ENCODE measurements at places on chromosomes 5 and 9. TPM values are rescaled to one million over a fixed set of nuclear protein-coding genes. Genes with fewer than 3 reads are reported as not detected.
A peak's percentile ranks its signal among the peaks of the same experiment; 100 is the strongest.

- no peaks in the 10 kb centered on the region for H3K4me1 ChIP-seq
- no peaks in the 10 kb centered on the region for H3K36me3 ChIP-seq
- no peak for DNase-seq
- no peak overlapping the region for H3K27ac ChIP-seq
- no peaks in the 10 kb centered on the region for H3K27me3 ChIP-seq
Observed at GRCh38 chr9:27756418-27756817, 183.1 kb upstream of the C9orf72 start.

DNA sequence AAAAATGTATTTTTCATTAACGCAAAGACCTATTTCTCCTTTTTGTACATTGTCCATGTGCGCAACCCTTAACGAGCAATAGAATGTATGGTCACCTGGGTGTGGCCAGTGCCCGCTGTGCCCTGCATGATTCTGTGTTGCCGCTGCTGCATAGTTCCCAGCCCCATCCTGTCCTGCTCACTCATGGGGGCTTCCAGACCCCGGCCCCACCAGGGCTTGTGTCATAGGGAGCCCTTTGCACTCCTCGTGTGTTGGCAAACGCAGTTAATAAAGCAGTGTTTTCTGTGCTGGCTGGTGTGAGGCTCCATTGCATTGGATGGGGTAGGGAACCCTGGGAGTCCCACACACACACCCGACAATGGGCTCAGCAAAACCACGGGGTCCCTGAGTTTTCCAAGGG is 49.7 kb downstream of the SAR1B start:
- DNase-seq, result no peak
- H3K4me3 ChIP-seq, result no peak overlapping the region
- H3K36me3 ChIP-seq, result peaks cover 15% of the 10 kb centered on the region
- no peaks in the 10 kb centered on the region for H3K4me1 ChIP-seq

GRCh38 chr5:14114615-14115251 is 28.4 kb upstream of the TRIO start:
- no peaks in the 10 kb centered on the region for H3K27me3 ChIP-seq
- H3K27ac ChIP-seq, result no peak overlapping the region

GRCh38 chr9:22342491-22343217 is 104.0 kb upstream of the DMRTA1 start:
- DNase-seq, result no peak
- H3K27me3 ChIP-seq, result no peaks in the 10 kb centered on the region
- H3K4me1 ChIP-seq, result no peaks in the 10 kb centered on the region
- H3K27ac ChIP-seq, result no peak overlapping the region

Gene BAAT
- total RNA-seq, result not detected

GRCh38 chr5:109256486-109256885 is 153.3 kb downstream of the PJA2 start:
- H3K27me3 ChIP-seq, result no peaks in the 10 kb centered on the region
- no peaks in the 10 kb centered on the region for H3K36me3 ChIP-seq
- no peak for DNase-seq
- H3K27ac ChIP-seq, result no peak overlapping the region
- H3K4me1 ChIP-seq, result no peaks in the 10 kb centered on the region

- no peak overlapping the region for H3K27ac ChIP-seq
- H3K36me3 ChIP-seq, result no peaks in the 10 kb centered on the region
- H3K4me1 ChIP-seq, result peaks cover 9% of the 10 kb centered on the region
Observed at GRCh38 chr5:31965227-31965626, 208.9 kb downstream of the GOLPH3 start.

DNA sequence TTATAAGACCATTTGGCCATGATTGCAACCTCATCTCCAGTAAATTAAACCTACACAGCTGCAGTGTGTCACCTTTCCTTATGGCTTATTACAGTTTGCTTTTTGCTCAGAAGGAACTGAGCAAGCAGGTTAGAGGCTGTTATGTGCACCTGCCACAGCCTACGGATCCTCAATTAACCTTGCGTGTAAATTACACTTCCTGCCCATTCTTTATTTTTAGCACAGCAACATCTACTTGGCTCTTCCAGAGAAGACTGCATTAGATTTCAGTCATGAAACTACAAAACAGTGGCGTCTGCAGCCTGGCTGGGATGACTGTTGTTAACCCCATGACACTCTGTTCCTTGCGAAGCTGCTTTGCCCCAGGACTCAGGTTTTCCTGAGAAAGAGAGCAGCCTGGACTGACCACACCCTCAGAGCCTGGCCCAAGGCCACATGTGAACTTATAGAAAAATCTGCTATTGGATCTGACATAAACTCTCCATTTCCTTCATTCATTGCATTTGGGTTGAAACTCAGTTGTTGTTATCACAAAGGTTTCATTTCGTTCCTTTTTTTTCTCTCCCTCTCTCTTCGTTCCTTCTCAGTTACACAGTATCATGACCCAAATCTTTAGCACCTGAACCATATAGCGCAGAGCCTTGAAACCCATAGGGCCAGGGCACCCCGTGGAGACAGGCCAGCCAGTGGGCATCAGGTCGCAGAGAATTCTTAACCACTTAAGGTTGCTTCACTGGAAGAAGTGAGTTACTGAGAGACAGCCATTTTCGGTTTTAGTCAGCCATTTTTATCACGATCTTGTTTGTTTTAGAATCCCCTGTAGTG is 138.6 kb downstream of the PALM2AKAP2 start:
- peak overlapping the region; percentile 77 for H3K27ac ChIP-seq
- no peaks in the 10 kb centered on the region for H3K36me3 ChIP-seq
- H3K4me3 ChIP-seq, result no peak overlapping the region
- peaks cover 21% of the 10 kb centered on the region for H3K4me1 ChIP-seq
- no peaks in the 10 kb centered on the region for H3K27me3 ChIP-seq
- DNase-seq, result peak; percentile 49

GRCh38 chr5:54659700-54660131 is 142.2 kb downstream of the SNX18 start:
- H3K4me3 ChIP-seq, result no peak overlapping the region
- no peak for DNase-seq
- no peaks in the 10 kb centered on the region for H3K36me3 ChIP-seq
- H3K27ac ChIP-seq, result peak overlapping the region; percentile 40
- H3K27me3 ChIP-seq, result no peaks in the 10 kb centered on the region
- peaks cover 3% of the 10 kb centered on the region for H3K4me1 ChIP-seq

- peak overlapping the region; percentile 5 for H3K4me3 ChIP-seq
- H3K36me3 ChIP-seq, result no peaks in the 10 kb centered on the region
- DNase-seq, result no peak
- peak overlapping the region; percentile 64 for H3K27ac ChIP-seq
Observed at GRCh38 chr9:120710110-120710981, 3.9 kb downstream of the MEGF9 start.

Gene SLC34A3
- total RNA-seq, result not detected

DNA sequence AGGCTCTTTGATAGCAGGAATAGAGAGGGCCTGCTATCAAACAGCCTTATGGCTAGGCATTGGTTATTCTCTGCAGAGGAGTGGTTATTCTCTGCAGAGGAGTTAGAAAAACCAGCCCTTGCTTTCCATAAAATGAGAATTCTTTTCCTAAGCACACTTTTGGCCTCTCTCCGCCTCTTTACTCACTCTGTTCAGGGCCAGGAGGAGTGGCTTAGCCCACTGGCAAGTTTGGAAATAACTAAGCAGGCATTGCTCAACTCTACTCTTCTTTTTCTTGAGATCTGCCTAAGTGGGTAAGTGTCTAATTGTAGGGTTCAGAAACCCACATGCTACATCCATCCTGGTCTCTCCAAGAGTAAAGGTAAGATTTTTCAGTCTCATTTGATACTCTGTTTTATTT is 341.7 kb downstream of the KIAA0825 start:
- no peaks in the 10 kb centered on the region for H3K27me3 ChIP-seq
- H3K4me1 ChIP-seq, result no peaks in the 10 kb centered on the region
- no peaks in the 10 kb centered on the region for H3K36me3 ChIP-seq
- DNase-seq, result no peak

DNA sequence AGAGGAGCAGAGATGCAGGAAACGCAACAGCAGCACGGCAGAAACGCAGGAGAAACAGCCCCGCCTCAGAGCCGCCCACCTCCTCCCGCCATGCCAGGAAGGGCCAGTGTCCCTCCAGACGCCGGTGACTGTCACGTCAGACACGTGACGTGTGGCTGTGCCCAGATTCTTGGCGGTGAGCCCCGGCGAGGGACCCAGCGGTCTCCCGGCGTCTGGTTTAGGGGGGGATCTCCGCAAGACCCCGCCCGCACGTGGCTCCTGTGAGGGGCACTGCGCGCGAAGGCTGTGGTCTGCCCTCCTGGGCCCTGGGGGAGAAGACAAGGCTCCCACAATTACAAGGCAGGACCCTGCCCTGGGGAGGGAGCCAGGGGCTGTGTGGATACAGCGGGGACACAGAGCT is 2.4 kb upstream of the LCN8 start:
- H3K27ac ChIP-seq, result no peak overlapping the region
- peaks cover 43% of the 10 kb centered on the region for H3K27me3 ChIP-seq
- no peak for DNase-seq
- H3K36me3 ChIP-seq, result no peaks in the 10 kb centered on the region
- peaks cover 4% of the 10 kb centered on the region for H3K4me1 ChIP-seq

Gene LCN1
- total RNA-seq, result not detected

GRCh38 chr9:70488793-70489105 is 74.3 kb upstream of the KLF9 start:
- H3K4me1 ChIP-seq, result peaks cover 29% of the 10 kb centered on the region
- no peak for DNase-seq
- peak overlapping the region; percentile 30 for H3K27ac ChIP-seq
- no peak overlapping the region for H3K4me3 ChIP-seq
- no peaks in the 10 kb centered on the region for H3K36me3 ChIP-seq

Gene HMMR
- total RNA-seq, result 1.9 TPM

GRCh38 chr5:169549453-169550100 is 34.0 kb upstream of the SPDL1 start:
- no peak for DNase-seq
- no peak overlapping the region for H3K4me3 ChIP-seq
- H3K4me1 ChIP-seq, result no peaks in the 10 kb centered on the region
- H3K27ac ChIP-seq, result no peak overlapping the region
- no peaks in the 10 kb centered on the region for H3K36me3 ChIP-seq
- H3K27me3 ChIP-seq, result peaks cover 5% of the 10 kb centered on the region

DNA sequence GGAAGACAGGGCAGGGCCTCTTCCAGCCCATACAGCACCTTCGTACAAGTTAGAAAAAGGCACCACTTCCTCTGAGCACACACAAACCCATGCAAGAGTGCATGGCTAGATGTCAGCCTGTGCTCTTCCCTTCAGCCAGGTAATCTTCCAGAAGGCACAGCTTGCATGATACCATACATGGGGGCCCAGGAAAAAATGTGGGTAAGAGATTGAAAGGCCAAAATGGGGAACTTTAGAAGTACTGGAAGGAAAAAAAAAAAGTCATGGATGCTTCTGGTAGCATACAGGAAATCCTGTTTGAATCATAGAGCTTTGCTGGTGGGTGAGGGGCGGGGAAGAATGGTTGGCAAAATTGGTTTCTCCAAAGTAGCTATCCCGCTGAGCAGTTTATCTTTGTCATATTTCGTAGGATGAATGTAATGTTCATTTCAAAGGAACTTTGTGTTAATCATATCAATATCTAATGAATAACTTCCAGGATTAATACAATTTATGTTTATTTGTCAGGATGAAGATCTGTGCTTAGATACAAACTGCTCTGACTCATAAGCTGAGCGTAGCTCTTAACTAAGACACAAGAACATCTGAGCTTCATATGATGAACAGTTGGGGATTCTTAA is 78.2 kb upstream of the MAP3K1 start:
- no peak overlapping the region for H3K4me3 ChIP-seq
- H3K36me3 ChIP-seq, result no peaks in the 10 kb centered on the region
- DNase-seq, result no peak
- no peaks in the 10 kb centered on the region for H3K4me1 ChIP-seq
- peak overlapping the region; percentile 44 for H3K27ac ChIP-seq
- no peaks in the 10 kb centered on the region for H3K27me3 ChIP-seq

Gene DAPK1
- 14.7 TPM for total RNA-seq

DNA sequence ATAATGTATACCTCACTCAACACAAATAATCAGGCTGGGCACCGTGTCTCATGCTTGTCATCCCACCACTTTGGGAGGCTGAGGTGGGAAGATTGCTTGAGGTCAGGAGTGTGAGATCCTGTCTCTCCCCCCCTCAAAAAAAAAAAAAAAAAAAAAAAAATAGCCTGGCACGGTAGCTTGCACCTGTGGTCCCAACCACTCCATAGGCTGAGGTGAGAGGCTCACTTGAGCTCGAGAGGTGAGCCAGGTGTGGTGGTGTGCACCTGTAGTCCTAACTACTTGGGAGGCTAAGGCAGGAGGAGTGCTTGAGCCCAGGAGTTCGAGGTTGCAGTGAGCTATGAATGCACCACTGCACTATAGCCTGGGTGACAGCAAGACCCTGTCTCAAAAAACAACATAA is 9.6 kb upstream of the ETF1 start:
- H3K4me3 ChIP-seq, result no peak overlapping the region
- no peak for DNase-seq
- no peak overlapping the region for H3K27ac ChIP-seq
- peaks cover 29% of the 10 kb centered on the region for H3K36me3 ChIP-seq
- no peaks in the 10 kb centered on the region for H3K27me3 ChIP-seq

- H3K36me3 ChIP-seq, result peaks cover 22% of the 10 kb centered on the region
- no peak overlapping the region for H3K4me3 ChIP-seq
- H3K27ac ChIP-seq, result no peak overlapping the region
- no peaks in the 10 kb centered on the region for H3K27me3 ChIP-seq
- H3K4me1 ChIP-seq, result peaks cover 9% of the 10 kb centered on the region
- DNase-seq, result no peak
Observed at GRCh38 chr9:129633207-129633606, 7.2 kb downstream of the NTMT1 start.

GRCh38 chr9:102767076-102767475 is 228.1 kb upstream of the CYLC2 start:
- H3K27me3 ChIP-seq, result no peaks in the 10 kb centered on the region
- H3K4me1 ChIP-seq, result no peaks in the 10 kb centered on the region
- no peak overlapping the region for H3K4me3 ChIP-seq
- no peaks in the 10 kb centered on the region for H3K36me3 ChIP-seq

Gene PAPPA
- total RNA-seq, result 4.4 TPM

Gene PTGS1
- total RNA-seq, result 16.8 TPM

DNA sequence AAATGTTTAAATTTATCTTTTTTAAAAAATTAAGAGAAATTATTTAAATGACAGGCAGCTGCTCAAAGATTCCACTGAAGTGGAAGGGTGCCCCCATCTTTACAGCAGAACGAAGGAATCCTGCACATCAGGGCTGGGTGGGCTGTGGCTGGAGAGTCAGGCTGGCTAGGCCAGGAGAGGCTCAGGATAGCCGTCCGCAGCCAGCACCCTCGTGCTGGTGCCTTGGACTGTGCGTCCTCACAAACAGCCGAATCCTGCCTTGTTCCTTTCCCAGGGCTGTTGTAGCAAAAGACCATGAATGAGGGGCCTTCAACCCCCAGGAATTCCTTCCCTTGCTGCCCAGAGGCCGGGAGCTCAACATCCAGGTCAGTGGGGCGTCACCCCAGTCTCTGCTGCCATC is 64.6 kb upstream of the FCN1 start:
- no peak for DNase-seq
- H3K4me1 ChIP-seq, result no peaks in the 10 kb centered on the region
- no peaks in the 10 kb centered on the region for H3K27me3 ChIP-seq
